Activated CD4-positive, alpha-beta T cell treated with anti-CD3 and anti-CD28 coated beads, Interleukin-2, amount 10 ng/mL, durations not matched to agents 7 days and 5 days (primary cell): ENCODE measurements at places on chromosomes 5 and 9. TPM values are rescaled to one million over a fixed set of nuclear protein-coding genes. Genes with fewer than 3 reads are reported as not detected.
A peak's percentile ranks its signal among the peaks of the same experiment; 100 is the strongest.

The OMD gene
- total RNA-seq = not detected

The RMND5B gene
- total RNA-seq = 21.4 TPM

The FBXO10 gene
- total RNA-seq = 2.6 TPM

The LECT2 gene
- total RNA-seq = not detected

DNA sequence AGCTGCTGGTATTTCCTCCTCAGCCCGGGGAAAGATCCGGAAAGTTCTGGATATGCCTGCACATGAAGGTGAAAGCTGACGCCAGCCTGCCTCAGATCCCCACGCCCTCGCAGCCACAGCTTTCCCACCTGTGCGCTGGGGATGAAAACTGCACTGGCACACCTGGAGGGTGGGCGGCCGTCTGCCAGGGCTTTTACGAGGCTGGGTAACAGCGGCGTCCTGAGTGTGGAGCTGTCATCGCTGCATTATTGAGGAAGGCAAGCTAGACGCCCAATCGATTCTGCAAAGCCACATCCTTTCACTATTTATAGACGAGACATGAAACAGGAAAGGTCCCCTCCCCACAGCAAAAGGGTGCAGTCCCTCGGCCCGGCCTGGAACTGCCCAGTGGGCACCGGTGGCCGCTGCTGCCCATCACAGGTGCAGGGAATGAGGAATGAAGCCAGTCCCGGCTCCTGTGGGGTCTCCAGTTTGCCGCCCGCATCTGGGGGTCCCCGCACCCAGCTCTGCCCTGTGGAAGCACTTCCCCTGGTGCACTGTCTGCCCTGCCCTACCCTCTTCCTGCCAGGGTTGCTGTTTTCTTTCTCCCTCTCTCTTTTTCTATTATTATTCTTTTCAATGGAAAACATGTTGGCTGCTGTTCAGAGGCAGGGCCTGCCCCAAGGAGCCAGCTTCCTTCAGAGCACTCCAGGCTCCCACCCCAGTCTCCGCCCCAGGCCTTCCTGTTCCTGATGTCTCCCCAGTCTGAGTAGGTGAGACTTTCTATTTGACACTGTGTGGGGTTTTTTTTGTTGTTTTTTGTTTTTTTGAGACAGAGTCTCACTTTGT lies 7.0 kb downstream of the NOTCH1 start:
- H3K27me3 ChIP-seq = no peaks in the 10 kb centered on the region
- peaks cover 75% of the 10 kb centered on the region for H3K4me1 ChIP-seq
- DNase-seq = peak; percentile 73
- H3K4me3 ChIP-seq = peak overlapping the region; percentile 74
- H3K36me3 ChIP-seq = peaks cover 27% of the 10 kb centered on the region

GRCh38 chr5:92017776-92018175 lies 634.7 kb upstream of the ARRDC3 start:
- no peak overlapping the region for H3K27ac ChIP-seq
- no peak for DNase-seq
- no peaks in the 10 kb centered on the region for H3K27me3 ChIP-seq
- no peak overlapping the region for H3K4me3 ChIP-seq

- DNase-seq = no peak
- no peaks in the 10 kb centered on the region for H3K27me3 ChIP-seq
- H3K36me3 ChIP-seq = no peaks in the 10 kb centered on the region
Measured at GRCh38 chr5:77397686-77398292, 94.3 kb downstream of the WDR41 start.

DNA sequence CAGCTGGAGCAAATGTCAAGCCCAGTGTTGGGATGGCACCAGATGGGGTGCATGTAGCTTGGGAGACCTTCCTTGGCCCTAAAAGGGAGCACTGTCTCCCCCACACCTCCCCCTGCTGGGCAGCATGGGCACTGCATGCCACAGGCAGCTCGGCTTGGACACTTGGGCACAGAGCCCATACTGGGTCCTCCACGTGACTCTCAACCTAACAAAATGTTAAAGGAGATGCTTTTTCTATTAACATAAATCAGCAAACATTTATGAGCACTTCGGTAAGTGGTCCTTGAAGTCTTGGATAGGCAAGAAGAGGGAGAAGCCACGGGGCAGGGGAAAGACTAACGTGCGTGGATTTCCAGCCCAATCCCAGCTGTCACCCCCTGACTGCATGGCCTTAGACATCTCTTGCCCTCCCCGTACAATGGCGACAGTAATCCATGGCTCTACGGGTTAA lies 23.9 kb upstream of the MAPK9 start:
- H3K4me1 ChIP-seq = peaks cover 3% of the 10 kb centered on the region
- peak; percentile 74 for DNase-seq
- no peaks in the 10 kb centered on the region for H3K36me3 ChIP-seq
- no peak overlapping the region for H3K27ac ChIP-seq

DNA sequence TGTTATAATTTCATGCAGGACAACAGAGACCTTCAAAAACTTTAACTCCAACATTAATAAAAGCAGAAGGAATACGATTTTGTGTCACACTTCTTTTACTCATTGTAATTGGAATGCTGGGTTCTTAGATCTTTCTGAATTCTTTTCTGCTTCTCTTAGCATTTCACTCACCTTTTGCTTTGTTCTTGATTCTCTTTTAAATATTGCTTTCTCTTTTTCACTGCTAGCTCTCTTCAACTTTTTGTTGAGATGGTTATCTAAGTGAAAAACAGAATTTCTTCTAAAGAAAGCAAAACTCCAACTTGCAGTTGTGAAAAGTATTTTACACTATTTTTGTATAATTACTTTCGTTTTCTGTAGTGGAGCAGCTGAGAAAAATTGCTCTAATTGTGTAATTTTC lies 212.6 kb upstream of the KIF2A start:
- peaks cover 4% of the 10 kb centered on the region for H3K4me1 ChIP-seq
- DNase-seq = no peak
- H3K36me3 ChIP-seq = no peaks in the 10 kb centered on the region
- peaks cover 4% of the 10 kb centered on the region for H3K27me3 ChIP-seq
- no peak overlapping the region for H3K4me3 ChIP-seq
- H3K27ac ChIP-seq = no peak overlapping the region

DNA sequence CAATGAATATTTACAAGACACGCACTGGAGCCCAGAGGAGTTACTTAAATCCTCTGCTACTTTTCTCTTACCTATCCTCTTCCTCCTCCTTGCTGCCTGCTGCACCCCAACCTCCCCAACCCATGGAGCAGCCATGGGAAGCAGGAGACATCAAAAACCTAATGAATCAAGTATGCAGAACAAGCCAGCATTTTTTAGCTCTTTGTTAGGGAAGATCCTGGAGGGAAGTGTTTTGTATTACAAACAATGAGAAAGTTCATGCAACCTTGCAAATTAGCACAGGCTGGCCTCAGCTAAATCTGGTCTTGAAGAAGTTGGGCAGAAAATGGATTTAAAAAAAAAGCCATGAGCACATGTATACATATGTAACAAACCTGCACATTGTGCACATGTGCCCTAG lies 498.8 kb downstream of the KIF4B start:
- DNase-seq = no peak
- no peaks in the 10 kb centered on the region for H3K27me3 ChIP-seq
- H3K36me3 ChIP-seq = no peaks in the 10 kb centered on the region
- H3K4me1 ChIP-seq = no peaks in the 10 kb centered on the region

GRCh38 chr5:172670005-172670402 lies 28.9 kb downstream of the NEURL1B start:
- H3K4me3 ChIP-seq = no peak overlapping the region
- no peaks in the 10 kb centered on the region for H3K4me1 ChIP-seq
- H3K27me3 ChIP-seq = peaks cover 4% of the 10 kb centered on the region
- no peaks in the 10 kb centered on the region for H3K36me3 ChIP-seq

- DNase-seq = no peak
- peaks cover 17% of the 10 kb centered on the region for H3K27me3 ChIP-seq
- no peak overlapping the region for H3K27ac ChIP-seq
- no peaks in the 10 kb centered on the region for H3K36me3 ChIP-seq
Measured at GRCh38 chr9:6226696-6227095, 11.1 kb downstream of the IL33 start.

DNA sequence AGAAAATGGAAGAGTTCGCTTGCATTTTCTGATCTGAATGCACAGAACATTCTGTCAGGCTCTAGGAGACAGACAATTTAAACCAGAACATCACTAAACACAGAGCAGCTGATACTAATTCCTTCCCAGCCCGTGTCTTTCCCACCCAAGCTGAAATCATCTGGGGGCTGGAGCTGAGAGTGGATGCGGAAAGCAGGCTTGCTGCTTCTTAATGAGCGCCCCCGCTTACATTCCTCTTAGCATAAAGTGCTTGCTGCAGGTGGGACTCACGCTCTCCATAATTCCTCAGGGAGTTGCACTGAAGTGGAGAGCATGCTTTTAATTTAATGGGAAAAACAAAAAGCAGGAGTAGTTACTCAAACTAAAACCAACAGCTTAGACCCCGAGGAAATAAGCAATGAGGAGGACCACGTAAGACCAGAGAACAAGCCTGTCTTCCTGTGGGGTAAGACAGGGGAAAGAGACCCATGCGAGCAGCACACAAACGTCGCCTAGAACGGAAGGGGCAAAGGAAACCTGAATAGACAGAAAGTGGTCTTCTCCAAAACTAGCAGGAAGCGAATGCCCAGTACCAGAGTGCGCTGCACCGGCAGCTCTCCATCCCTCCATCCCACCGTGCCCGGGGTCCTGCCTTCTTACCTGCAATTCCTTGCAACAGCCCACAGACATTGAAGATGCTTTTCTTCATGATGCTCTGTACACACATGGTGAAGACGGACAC lies 139.3 kb downstream of the LHFPL2 start:
- H3K36me3 ChIP-seq = no peaks in the 10 kb centered on the region
- no peak overlapping the region for H3K27ac ChIP-seq
- DNase-seq = no peak
- peak overlapping the region; percentile 68 for H3K4me3 ChIP-seq
- peaks cover 64% of the 10 kb centered on the region for H3K27me3 ChIP-seq

DNA sequence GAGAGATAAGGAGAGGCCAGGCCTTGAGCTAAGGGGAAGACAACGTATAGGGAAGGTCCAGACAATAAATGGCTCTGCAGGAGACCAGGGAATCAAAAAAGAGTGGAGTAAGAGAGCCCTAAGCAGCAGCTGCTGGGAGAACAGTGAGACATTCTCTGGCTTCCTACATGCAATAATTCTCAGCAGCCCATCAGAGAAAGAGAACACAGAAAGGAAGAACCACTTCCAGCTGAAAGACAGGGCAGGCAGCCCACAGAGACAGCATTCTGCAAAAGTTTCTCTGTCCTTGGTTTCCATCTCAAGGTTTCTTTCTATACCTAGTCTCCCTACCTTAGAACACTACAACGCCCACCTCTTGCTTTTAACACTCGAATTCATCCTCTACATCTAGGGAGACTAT lies 189.9 kb downstream of the DEPDC1B start:
- H3K4me3 ChIP-seq = no peak overlapping the region
- H3K27ac ChIP-seq = no peak overlapping the region
- DNase-seq = no peak
- peaks cover 5% of the 10 kb centered on the region for H3K27me3 ChIP-seq
- no peaks in the 10 kb centered on the region for H3K4me1 ChIP-seq

DNA sequence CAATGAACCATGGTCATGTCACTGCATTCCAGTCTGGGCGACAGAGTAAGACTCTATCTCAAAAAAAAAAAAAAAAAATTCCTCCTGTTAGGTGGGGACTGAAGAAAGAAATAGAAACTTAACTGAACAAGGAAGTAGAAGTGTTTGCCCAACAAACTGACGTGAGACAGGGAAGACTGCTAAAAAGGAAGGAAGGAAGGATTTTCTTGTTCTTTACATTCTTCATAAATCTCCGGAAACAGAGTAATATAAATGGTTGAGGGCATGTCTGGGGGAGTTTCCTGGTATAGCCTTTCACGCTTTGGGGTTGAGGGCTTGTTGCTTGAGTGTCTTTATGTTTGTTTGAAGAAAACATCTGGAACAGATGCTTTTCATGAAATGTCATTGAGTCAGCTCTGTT lies 3.1 kb downstream of the TOR1B start:
- peaks cover 48% of the 10 kb centered on the region for H3K4me1 ChIP-seq
- H3K27ac ChIP-seq = peak overlapping the region; percentile 3
- H3K27me3 ChIP-seq = no peaks in the 10 kb centered on the region
- peaks cover 47% of the 10 kb centered on the region for H3K36me3 ChIP-seq

GRCh38 chr5:138438724-138439476 lies at the start of gene REEP2:
REEP2 (plus strand) TSS chr5:138439057; CDS start chr5:138439209, 152 bp downstream.
- H3K4me1 ChIP-seq = peaks cover 9% of the 10 kb centered on the region
- H3K4me3 ChIP-seq = peak within 1 kb of the TSS; percentile 71
- H3K36me3 ChIP-seq = peaks cover 22% of the 10 kb centered on the region

DNA sequence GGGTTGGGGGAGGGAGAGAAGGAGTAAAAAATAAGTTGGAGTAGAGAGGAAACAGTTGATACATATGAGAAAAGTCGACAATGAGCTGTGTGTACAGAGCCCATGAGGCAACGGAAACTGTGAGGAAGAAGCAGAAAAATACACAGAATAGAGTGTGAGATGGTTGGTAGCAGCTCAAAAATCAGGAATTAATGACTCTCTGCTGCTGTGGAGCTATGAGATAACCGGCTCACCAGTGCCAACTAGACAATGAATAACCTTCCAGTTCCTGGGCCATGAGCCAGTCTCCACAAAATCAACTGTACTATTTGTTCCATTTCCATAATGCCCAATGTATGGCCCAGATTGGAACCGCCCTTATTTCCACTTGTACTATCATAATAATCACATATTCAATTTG lies 53.1 kb upstream of the NREP start:
- no peak for DNase-seq
- H3K4me3 ChIP-seq = no peak overlapping the region
- H3K27ac ChIP-seq = no peak overlapping the region

DNA sequence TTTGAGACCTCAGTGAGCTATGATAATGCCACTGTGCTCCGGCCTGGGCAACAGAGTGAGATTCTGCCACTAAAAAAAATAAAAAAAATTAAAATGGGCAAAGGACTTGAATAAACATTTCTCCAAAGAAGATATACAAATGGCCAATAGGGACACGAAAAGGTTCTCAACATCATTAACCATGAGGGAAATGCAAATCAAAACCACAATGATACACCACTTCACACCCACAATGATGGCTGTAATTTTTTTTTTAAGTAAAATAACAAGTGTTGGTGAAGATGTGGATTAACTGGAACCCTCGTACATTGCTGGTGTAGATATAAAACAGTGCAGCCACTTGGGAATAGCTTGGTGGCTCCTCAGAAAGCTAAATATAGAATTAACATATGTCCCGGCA lies 68.0 kb downstream of the SIL1 start:
- H3K27me3 ChIP-seq = no peaks in the 10 kb centered on the region
- no peak overlapping the region for H3K27ac ChIP-seq
- H3K36me3 ChIP-seq = no peaks in the 10 kb centered on the region
- DNase-seq = no peak
